NCI-H1105 (cell line): ENCODE measurements at places on chromosomes 12 and 14.
A peak's percentile ranks its signal among the peaks of the same experiment; 100 is the strongest.

DNA sequence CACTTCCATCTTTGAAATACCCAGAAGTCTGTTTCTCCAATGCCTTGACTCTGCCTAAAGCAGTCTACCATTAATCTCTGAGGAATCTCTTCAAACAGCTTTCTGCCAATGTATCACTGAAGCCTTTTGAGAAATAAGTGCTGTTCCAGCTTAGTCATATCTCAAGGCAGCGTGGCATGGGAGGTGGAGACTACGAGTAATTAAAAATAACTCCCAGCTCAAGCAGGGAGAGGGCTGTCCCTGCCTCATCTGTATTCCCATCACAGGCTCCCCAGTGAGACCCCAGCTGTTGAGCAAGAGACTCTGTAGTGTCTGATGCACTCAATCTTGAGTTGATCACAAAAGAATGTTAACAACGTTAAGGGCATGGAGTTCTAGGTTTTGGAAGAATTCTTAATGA, 700.6 kb downstream of the DIO2 start:
- DNase-seq = no peak

DNA sequence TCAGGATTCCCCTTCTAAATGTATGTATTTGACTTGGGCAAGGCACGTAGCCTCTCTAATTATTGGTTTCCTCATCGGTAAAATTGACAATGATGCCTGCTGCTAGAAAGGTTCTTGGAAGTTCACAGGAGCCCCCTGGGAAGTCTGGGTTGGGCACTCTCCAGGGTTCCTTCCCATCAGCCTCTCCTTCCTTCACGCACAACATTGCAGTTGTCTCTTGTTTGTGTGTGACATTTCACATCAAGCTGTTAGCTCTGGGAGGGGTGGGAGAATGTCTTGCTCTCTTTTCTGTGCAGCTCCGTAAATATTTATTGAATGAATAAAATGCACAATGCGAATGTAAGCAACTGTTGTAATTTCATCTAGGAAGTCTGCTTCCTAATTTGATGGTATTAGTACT, 153.2 kb upstream of the PRICKLE1 start:
- no peak for DNase-seq

DNA sequence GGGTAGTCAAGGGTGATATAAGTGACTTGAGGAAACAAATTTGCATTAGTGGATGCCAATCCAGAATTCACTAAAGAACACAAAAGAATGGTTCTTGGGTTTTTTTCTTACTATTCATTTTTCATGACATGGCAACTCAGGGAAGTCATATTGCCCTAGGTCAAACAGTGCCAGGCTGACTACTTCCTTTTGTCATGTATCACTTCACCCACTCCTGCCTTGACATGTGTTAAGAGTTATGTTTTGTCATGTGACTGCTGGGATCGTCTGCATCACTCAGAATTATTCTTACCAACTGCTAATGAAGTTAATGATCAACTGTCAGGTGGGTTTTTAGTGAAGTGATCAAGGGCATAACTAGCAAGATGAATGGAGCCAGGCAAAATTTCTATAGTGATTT, 74.2 kb downstream of the PRORP start:
- no peak for DNase-seq

DNA sequence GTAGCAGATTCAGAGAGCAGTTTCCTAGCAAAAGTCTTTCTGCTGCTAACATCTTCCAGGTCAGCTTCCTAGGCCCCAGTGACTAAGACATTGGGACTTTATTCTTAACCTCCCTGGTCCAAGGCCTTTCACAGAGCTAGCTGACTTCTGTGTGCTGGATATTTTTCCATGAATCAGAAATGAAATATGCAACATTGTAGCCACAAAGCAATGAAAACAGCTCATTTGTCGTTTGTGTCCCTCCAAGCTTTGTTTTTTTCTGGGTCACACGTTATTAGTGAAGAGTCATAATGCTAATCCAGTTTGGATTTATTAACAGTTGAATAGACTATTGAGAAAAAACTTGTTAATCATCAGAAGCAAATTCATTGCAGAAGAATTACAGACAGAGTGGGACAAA, 82.4 kb downstream of the ARF6 start:
- DNase-seq = no peak

GRCh38 chr14:63046339-63047268, 1.3 kb upstream of the KCNH5 start:
- no peak for DNase-seq

GRCh38 chr12:6354495-6355393, 12.9 kb upstream of the TNFRSF1A start:
- DNase-seq = no peak

- no peak for DNase-seq
These were observed 453.7 kb downstream of the VRK1 start for GRCh38 chr14:97250931-97251330.

- no peak for DNase-seq
These were observed 186.6 kb upstream of the PLEKHG7 start for GRCh38 chr12:92516277-92516600.

DNA sequence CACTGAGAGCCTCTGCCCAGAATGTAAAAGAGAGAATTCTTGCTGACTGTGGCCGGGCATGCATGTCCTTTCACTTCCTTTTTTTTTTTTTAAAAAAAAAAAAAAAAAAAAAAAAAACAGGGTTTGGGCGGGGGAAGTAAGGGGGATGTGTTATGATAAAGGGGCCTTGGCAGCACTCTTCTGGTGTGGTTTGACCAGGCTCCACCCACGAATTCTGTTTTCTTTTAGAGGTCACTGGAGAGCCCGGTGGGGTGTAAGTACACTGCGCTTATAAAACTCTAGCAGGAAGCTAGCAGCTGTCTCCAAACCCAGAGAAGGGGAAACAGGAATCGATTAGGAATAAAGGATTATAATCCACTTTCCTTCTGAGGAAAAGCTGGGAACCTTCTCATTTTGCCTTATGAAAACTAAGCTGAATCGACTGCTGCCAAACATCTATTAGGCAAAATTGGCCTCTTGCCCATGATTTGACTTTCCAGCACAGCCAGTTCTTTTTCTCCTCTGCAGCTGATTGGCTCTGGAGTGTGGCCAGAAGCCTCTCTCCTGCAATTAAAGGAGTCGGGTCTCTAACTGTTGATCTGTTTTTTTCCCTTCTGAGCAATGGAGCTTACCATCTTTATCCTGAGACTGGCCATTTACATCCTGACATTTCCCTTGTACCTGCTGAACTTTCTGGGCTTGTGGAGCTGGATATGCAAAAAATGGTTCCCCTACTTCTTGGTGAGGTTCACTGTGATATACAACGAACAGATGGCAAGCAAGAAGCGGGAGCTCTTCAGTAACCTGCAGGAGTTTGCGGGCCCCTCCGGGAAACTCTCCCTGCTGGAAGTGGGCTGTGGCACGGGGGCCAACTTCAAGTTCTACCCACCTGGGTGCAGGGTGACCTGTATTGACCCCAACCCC, 27.7 kb upstream of the HIGD1C start:
- peak; percentile 83 for DNase-seq

DNA sequence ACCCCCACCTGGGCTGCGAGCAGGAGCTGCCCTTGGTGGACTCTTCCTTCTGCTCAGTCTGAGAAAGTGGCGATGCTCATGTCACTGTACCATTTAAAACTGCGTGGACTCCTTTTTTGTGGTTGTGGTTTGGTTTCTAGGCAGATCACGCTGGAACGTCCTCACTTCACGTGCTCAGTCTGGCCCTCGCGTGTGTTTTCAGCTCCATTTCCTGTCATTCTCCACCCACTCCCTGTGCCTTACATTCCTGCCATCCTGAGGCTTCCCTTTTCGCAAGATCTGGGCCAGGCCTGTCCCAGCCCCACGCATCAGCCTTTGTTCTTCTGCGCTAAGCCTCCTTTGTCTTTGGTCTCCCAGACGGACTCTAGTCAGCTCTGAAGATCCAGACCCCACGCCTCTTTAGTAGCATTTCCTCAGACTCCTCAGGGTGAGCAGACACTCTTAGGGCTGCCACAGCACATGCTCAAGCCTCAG, 105.4 kb downstream of the FBXL14 start:
- no peak for DNase-seq

DNA sequence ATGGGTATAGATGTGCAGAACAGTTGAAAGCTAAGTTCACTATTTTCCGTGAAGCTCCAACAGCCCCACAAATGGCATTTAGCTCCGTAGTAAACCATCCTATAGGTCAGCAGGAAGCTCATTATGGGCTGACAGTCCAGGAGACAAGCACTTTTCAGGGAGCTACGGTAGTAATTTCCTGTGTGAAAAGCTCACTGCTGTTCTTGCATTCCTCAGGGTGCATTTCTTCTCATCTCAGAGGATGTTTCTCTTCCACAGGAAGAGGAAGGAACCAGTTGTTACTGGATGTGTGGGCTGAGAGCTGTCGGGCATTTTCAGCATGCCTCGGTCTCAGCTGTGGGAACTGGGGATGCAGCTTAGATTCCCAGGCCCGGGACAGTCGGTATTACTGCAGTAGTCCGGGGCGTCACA, 72.8 kb downstream of the GALNT4 start:
- DNase-seq = no peak

GRCh38 chr12:52079576-52080402, at the start of gene SMIM41:
SMIM41 (plus strand) TSS chr12:52079704; CDS start chr12:52079780, 76 bp downstream.
- no peak for DNase-seq

DNA sequence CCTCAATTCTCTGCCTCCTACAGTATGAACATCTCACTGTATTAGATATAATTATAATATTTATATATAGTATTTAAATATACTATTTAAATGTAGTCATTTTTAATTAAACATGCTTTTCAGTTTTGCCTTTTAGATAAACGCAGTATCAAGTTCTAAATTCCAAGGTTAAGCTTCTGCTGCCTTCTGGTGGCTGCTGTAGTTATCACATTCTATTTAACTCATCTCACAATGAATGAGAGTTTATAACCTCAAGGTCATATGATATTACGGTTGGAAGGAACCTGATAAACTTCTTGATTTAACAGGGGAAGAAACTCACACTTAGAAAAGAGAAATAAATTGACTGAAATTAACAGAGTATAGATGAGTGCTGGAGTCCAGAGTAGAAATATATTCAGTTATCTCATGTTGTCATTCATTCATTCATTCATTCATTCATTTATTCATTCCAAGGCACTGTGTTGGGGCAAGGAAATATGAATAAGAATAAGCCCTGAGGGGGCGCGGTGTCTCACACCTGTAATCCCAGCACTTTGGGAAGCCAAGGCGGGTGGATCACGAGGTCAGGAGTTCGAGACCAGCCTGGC, 31.9 kb downstream of the GUCY2C start:
- DNase-seq = peak; percentile 18

DNA sequence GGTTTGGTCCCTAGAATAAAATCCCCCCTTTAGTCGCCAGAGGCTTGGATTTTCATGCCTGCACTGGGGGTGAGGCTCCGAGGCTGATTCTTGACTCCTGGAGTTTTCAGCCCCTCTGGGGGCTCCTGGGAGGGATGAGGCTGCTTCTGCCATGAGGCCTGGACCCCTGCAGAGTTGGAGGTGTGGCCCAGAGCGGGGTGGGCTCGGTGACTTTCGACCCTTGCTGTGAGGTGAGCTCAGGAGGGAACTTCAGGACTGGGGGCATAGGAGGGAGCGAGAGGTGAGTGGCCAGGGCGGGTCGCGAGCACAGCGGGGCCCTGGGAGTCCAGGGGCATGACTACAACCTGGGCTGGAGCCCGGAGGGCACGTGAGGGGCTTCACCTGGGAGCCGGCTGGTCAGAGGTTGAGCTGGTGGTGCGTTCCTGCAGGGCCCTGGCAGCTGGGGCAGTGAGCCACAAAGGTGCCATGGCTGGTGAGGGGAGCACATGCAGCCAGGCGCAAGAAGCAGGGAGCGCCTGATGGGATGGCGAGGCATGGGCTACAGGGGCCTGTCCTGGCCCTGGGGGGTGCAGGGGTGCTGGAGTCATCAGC, 168.2 kb downstream of the KIF26A start:
- DNase-seq = no peak

GRCh38 chr12:94641283-94641682, 9.1 kb downstream of the TMCC3 start:
- no peak for DNase-seq

- no peak for DNase-seq
These were observed 95.8 kb downstream of the CRACR2A start for GRCh38 chr12:3656946-3657622.

- DNase-seq = no peak
These were observed 58.9 kb downstream of the DHRS2 start for GRCh38 chr14:23694949-23695663.

DNA sequence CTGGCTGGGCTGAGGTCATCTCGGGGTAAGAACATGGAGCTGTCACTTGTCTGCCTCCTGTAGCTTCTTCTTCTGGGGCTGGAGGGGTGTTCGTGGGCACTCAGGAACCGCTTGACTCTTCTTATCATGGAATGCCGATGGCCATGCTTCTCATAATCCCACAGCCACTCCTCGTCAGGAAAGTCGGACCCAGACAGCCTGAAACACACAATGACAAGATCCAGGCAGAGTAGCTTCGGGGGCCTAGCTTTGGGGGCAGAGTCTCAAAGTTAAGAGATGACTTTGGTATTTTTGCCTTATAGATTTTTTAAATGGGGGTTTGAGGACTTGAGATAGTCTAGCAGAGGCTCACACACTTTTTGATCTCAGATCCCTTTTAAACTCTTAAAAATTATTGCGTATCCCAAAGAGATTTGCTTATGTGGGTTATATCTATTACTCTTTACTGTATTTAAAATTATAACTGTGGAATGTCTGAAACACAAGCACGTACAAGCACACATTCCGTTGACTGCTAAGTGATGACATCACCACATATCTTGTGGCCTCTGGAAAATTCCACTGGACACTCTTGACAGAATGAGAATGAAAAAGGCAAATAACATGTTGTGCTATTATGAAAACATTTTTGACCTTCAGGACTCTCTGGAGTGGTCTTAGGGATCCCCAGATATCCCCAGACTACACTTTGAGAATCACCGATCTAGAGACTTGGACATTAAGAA, 43.3 kb downstream of the BEST3 start:
- no peak for DNase-seq

- DNase-seq = no peak
These were observed 177.4 kb downstream of the BTG1 start for GRCh38 chr12:91968076-91968776.

- DNase-seq = peak; percentile 1
These were observed 385.9 kb downstream of the EGLN3 start for GRCh38 chr14:33564774-33565630.

DNA sequence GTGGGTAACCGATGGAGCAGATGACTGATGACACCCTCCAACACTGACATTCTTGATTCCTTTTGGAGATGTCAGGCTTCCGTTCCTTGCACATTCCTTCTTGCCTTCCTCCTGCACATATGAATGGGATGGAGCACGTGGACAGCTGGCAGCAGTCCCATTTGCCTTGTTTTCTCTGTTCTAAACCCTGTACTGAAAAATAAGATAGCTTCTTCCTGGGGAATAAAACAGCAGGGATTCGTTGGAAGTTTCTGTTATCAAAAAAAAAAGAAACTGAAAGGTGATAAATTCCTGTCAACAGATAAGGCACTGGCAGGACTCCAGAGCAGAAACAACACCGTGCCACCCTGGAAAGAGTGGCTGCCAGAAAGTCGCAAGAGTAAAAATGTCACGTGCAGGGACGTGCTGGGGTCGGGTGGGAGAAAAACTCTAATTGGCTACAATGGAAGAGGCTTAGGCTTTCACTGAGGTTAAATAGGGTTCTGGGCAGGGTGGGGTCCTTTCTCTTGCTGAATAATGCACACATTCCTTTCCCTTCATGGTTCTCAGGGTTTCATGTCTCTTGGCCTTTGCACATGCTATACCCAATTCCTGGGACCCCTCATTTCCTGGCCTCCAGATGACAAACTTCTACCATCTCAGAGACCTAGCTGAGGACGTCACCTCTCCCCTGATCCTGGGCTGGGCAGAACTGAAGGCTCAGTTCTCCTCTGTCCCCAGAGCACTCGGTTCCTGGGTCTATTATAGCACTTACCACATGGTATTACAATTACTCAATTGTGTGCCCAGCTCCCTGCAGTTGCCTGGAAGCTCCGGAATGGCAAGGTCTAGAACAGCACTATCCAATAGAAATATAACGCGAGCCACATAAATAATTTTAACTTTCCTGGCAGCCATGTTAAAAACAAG, 7.0 kb upstream of the NUAK1 start:
- no peak for DNase-seq
